ENCODE measurements at places on chromosomes 1 and 21.
A peak's percentile ranks its signal among the peaks of the same experiment; 100 is the strongest.

- DNase-seq = no peak
Measured at GRCh38 chr1:55957276-55957675, 622.1 kb downstream of the PLPP3 start.

DNA sequence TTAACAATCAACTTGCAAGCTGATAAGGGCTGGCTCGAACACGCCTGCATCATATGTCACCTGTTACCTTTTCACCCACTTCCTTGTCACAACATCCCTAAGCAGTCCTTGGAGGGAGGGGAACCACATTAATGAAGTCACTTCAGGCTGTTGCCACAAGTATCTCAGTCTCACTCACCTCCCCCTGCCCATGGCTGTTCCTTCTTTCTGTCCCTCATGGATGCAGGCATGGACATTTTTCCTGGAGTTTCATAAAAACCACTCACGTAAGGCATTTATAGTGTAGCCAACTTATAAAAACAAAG lies 76.8 kb upstream of the ANGPTL1 start:
- DNase-seq = no peak

GRCh38 chr1:235858766-235859165 lies 7.9 kb downstream of the LYST start:
- DNase-seq = no peak

DNA sequence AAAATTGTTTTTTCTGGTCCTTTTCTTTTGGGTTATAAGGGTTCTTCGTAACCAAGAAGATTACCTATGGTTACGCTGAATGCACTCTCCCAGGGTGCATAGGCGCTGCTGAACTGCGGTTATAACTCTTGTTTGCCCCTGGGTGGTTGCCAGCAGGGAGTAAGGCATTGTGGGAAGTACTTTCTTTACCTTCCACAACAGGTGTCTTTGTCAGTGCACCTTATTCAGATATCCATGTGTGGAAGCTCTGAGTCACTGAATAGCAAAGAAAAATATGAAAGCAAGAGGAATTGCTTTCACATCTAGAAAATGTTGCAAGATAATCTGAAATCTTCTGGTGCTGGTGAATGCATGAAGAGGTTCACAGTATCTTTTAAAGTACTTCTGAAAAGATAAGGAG lies 124.4 kb upstream of the CACYBP start:
- no peak for DNase-seq

DNA sequence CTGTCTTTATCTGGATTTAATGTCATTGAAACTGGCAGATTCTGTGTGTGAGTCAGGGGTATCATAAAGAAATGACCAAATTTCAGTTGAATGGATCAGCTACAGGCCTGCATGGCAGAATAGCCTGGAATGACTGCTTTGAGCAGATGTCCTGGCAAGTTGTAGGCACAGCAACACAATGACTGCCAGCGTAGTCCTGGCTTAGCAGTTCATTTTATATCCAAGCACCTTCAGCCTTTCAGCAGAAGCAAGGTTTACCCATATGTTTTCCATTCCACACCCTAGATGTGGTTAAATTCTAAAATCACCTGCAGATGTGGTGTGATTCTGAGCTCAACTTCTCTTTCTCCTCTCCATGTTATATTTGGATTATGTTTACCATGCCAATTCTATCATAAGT lies 22.3 kb upstream of the PTGFR start:
- DNase-seq = no peak

DNA sequence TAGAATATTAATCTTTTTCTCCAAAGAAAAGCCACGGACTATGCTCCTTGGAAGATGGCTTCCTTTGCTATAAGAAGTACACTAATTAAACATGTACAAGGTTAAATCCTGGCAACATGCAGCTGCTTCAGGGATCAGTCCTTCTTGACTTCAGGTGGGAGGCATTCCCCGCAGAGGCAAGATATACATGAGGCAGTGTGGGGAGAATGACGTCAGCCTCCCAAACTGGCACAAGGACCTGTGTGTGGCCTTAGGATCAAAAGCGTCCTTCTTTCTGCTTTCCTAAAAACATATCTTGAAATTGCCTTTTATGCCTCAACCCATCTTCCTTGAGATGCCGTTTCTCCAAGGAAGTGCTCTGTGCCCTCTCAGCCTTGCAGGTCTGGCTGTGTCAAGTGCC lies 90.3 kb downstream of the WLS start:
- no peak for DNase-seq

DNA sequence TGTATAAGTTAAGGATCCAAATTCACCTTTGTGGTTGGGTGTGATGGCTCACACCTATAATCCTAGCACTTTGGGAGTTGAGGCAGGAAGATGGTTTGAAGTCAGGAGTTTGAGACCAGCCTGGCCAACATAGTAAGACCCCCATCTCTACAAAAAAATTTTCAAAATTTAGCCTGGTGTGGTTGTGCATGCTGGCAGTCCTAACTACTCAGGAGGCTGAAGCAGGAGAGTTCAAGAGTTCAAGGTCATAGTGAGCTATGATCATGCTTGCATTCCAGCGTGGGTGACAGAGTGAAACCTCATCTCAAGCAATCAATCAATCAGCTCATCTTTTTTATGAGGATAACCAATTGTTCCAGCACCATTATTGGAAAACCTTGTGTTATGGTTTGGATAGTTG lies 16.5 kb upstream of the SLC1A7 start:
- no peak for DNase-seq

DNA sequence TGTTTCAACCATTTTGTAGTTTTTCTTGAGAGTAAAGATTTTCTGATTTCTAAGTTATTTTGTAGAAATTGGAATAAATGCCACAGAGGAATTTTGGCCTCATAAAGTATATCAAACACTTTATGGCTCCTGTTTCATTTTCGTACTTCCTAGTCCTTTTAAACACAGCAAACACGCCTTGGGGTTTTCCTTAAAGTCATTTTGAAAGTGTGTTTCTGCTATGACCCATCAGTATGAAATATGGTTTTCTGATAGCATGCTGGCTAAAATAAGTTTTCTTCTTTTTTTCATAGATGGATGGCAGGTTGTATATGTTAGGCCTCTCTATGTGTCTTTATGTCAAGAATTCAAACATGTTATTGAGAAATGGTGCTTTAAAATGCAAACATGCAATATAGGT lies 940.1 kb upstream of the TMPRSS15 start:
- no peak for DNase-seq

GRCh38 chr1:172530000-172530399 lies 3.0 kb upstream of the SUCO start:
- no peak for DNase-seq

- no peak for DNase-seq
Measured at GRCh38 chr1:58456470-58456869, 90.1 kb downstream of the OMA1 start.

DNA sequence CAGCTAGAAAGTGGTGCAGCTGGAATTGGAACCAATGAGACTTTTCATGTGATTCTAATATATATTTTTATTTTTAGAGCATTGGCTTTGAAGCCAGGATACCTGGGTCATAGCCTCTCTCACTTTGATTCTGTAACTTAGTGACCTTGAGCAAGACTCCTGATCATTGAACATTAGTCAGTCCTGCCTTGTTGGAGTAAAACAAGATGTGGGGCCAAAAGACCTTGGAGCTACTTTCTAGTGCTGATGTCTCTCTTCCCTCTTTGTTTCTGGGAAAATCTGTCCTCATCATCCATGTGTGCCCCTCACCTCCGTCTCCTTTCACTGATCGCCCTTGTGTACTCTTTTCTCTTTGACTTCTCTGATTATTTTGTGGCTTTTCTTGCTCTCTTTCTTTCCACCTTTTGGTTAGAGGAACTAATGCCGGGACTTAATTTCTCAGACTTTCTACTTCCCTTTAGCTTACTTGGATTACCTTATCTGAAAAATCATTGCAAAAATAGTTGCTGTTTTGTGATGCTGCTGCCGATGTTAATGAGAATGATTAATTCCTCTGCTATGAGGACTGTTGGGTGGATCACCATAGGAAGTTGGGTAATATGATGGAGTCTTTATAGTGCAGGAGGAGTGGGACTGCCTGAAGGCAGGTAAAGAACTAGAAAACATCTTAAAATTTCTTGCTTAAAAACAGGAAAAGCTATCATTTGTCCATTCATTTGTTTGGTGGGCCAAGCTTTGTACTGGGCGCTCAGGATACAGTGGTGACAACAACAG lies 72.0 kb downstream of the NOS1AP start:
- DNase-seq = no peak

DNA sequence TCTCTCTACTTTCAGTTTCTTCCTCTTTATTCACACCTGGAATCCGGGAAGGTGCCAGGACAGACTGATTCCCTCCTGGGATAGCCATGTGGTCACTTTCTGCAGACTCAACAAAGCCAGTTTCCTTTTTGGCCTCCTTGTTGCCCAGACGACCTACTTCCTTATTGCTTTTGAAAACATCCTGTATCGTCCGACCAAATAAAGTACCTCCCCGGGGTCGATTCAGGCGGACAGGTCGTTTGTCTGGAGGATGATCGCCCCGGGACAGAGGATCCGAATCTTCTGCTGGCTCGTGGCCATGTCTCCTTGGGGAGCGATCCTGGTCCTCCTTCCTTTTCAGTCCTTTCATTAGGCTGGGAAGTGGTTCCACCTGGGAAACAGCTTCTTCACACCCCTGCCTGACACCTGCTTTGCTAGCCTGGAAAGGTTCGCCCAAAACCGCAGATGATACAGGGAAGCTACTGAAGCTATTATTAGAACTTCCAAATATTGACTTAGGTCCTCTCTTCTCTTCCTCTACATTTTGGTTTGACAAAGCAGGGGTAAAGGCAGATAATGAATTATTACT lies 1.2 kb downstream of the MCM3AP start:
- no peak for DNase-seq

- DNase-seq = no peak
Measured at GRCh38 chr1:224357626-224358124, 996 bp downstream of the CNIH4 start.

- DNase-seq = no peak
Measured at GRCh38 chr1:50921029-50921428, 39.0 kb downstream of the FAF1 start.

DNA sequence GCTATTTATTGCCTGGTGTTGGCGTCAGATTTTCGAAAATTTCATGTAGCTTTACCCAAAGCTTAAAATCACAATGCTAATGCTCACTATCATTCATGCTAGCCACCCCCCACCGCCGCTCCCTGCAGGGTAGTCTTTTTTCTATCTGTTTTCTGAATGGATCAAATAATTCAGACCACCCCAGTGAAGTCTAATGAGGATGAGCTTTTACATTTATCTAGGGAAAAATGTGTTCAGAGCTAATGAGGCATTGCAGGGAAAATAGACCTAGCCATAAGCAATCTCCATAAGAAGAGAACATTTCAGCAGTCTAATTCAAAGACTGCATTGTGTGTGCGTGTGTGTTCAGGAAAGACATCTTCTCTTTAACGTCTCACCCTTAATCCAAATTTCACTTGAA lies 533.0 kb upstream of the PRMT6 start:
- no peak for DNase-seq

- DNase-seq = peak; percentile 45
Measured at GRCh38 chr1:18949686-18950400, 6.6 kb downstream of the IFFO2 start.

GRCh38 chr1:38735651-38736161 lies 123.9 kb downstream of the RRAGC start:
- no peak for DNase-seq

DNA sequence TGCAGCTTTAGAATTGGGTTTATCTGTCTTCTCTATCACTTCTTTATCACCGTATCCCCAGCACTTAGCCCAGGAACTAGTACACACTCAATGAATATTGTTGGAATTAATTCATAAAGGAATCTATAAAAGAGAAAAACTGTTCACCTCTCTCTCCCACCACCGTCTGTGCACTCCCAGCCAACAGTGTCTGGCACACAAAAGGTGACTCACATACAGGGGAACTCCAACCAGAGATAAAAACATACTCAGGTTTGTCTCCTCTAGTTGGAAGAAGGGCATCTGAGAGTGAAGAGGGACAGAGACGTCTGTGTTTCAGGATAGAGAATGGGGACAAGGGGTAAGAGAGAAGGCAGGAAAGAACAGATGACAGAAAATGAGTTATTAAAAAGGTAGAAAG lies 10.0 kb downstream of the ITLN1 start:
- no peak for DNase-seq

- peak; percentile 60 for DNase-seq
Measured at GRCh38 chr1:15345705-15346345, 63.9 kb upstream of the EFHD2 start.

DNA sequence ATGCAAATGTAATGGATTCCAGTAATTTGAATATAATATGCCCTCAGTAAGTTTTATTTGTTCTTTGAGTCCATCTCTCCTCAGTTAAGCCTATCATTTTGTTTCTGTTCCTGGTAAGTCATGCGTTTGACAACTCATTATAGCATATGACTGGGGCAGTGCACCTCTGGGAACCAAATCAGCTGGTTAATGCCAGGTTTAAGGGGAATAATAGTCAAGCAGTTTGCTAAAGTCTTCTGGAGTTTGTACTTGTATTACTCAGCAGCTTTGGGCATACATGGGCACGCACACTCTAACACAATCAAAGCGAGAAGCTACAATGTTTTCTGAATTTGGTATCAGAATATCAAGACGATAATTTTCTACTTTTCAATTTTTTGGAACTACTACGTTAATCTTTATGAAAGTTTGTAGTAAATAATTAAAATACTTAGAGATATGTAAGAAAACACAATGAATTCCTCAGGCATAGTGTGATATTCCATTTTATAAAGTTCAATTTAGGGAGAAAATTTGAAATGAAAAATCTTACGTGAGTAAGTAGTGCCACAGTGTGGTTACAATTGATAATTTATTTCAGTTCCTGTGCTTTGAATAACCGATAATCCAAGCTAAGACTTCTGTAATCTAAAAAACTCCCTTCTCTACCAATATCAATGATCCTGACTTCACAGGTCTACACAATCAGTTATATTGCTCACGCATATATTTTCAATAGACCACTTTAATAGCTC lies 43.8 kb upstream of the KCTD3 start:
- no peak for DNase-seq

GRCh38 chr1:15583016-15583706 lies 1.7 kb downstream of the AGMAT start:
- DNase-seq = no peak

- no peak for DNase-seq
Measured at GRCh38 chr21:43716376-43717165, 2.4 kb upstream of the PDXK start.

- DNase-seq = no peak
Measured at GRCh38 chr1:43569175-43569574, 38.5 kb downstream of the PTPRF start.

- DNase-seq = no peak
Measured at GRCh38 chr1:226360106-226360746, 47.7 kb downstream of the PARP1 start.

GRCh38 chr1:164726235-164726634 lies 167.3 kb downstream of the PBX1 start:
- DNase-seq = no peak

GRCh38 chr1:203035111-203036000 lies 9.1 kb downstream of the PPFIA4 start:
- no peak for DNase-seq
